ENCODE measurements at places on chromosomes 7 and 10.

- DNase-seq = no peak
Measured at GRCh38 chr10:7373039-7373438, 37.8 kb downstream of the SFMBT2 start.

DNA sequence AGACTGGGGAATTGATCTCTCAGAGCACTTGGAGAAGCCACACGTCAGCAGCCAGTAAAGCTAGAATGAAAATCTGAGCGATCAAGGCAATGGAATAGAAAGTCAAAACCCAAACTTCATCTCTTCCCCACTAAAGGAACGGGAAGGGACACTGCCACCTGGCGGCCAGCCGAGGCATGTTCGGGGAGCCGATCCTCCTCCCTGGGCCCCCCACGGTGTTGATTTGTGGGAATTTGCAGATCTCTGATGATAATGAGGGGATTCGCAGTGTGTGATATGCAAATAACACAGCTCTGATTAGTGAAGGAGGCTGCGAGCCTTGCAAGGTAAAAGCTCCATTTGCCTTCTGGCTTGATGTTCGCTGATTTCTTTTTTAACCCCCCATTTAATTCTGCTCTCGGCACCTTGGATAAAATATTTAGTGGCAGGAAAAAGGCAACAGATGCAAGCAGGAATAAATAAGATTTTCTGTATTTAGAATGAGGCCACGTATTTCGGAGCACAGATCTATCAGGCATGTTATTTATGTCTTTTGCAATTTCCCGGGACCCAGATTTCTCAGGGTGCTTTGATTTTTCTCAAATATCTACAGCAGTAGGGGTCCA is 258.6 kb downstream of the PAXIP1 start:
- DNase-seq = peak; percentile 23

DNA sequence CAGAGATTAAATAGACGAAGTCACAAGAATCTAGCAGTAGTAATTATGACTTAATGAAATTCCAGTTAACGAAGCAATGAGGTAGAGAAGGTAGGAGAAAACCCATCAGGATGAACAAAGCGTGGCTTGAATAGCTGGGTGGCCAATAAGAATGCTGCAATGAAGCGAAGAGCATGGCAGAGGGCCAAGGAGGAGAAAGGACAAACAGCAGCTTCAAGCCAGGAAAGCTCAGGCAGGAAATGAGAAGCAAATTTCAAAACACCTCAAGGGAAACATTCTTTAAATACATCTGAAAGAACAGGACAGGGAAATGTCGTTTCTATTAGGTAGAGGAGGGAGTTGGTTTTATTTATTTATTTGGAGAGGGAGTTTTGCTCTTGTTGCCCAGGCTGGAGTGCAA is 122.5 kb downstream of the KIAA1217 start:
- DNase-seq = peak; percentile 45

DNA sequence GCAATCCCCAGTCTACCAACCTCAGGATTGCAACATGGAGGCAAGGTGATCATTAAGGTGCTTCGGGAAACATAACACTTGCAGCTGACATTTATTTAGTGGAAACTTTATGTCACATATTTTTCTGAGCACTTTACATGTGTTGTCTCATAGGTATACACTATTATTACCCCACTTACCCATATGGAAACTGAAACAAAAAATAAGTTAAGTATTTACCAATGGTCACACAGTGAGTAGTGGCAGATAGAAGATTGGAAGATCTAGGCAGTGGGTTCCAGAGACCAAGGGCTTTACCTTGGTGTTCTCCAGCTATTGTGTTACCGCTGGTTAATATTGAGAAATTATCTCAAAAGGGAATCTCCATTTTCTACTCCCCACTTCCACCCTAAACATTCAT is 1279.1 kb upstream of the SORCS1 start:
- no peak for DNase-seq

DNA sequence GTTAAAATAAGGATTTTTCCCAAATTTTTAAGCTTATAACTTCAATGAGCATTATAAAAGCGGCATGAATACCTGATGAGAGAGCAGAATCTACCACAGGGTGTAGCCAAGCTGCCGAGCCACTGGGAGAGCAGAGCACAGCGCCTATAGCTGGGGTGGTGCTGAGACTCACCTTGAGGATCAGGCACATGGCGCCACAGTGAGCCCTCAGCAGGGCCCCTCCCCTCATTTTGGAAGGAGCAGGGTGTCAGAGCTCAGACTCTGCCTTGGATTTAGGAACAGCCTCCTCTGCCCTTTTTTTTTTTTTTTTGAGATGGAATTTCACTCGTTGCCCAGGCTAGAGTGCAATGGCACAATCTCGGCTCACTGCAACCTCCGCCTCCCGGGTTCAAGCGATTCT is 118.6 kb downstream of the SRPK2 start:
- DNase-seq = no peak

- no peak for DNase-seq
Measured at GRCh38 chr10:57919864-57920263, 347.8 kb downstream of the IPMK start.

- no peak for DNase-seq
Measured at GRCh38 chr7:35991511-35992232, 161.4 kb upstream of the EEPD1 start.

DNA sequence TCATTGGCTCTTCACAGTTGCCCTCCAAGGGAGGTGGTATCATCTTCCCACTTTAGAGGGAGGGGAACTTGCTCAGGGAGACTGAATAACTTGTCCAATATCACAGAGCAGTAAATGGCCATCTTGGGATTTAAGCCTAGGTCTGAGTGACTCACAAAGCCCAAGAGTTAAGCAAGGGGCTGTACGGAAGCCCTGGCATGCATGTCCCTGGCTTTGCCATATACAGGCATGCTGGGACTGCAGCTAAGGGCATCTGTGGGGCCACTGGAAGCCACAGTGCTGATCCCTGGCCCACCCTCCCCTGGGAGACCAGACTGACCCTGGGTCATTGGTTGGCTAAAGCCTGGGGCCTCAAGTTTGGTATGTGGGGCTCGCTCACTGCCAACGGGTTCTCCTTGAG is 3.1 kb downstream of the VSIR start:
- DNase-seq = no peak

DNA sequence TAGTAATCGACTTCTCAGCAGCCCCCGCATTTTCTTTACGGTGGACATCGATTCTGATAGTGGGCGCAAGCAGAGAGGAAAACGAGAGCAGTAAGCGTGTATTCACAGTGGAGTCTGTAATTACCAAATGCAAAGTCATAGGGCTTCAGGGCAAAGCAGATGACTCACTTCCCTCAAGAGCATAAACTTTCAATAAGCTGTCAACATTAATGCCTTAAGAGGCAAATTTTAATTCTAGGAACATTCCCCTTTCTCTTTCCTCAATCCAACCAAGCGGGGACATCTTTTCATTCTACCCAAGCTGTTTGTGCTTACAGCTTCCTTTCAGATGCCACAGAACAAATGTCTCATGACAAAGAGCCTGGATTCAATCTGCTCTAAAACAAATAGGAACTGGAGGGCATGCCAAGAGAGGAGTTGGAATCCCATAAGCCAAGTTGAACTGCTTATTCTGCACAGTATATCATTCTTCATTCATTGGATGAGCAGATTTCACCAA is 48.6 kb downstream of the MALSU1 start:
- DNase-seq = peak; percentile 85

DNA sequence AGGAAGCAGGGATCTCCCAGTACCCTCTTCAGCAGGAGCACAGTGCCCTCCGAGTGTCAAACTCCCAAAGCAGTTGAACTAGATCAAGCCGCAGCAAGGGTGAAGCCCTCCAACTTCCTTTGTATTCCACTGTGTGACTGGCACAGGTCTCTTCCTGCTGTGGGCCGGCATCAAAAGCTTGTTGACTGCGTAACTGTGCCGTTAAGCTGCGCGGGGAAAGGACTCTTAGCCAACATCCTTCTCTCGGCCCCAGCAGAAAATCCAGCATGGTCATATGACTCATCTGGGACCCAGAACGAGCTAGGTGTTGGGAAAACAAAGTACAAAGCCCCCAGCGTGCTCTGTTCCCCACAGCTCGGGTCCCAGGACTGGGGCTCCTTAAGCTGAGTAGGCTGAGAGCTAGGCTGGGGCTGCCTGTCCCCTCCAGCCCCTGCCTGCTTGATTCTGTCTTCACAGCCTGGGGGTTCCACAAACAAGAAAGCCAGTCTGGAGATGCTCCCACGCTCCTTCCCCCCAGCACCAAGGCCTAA is 52.2 kb downstream of the COL17A1 start:
- DNase-seq = no peak

DNA sequence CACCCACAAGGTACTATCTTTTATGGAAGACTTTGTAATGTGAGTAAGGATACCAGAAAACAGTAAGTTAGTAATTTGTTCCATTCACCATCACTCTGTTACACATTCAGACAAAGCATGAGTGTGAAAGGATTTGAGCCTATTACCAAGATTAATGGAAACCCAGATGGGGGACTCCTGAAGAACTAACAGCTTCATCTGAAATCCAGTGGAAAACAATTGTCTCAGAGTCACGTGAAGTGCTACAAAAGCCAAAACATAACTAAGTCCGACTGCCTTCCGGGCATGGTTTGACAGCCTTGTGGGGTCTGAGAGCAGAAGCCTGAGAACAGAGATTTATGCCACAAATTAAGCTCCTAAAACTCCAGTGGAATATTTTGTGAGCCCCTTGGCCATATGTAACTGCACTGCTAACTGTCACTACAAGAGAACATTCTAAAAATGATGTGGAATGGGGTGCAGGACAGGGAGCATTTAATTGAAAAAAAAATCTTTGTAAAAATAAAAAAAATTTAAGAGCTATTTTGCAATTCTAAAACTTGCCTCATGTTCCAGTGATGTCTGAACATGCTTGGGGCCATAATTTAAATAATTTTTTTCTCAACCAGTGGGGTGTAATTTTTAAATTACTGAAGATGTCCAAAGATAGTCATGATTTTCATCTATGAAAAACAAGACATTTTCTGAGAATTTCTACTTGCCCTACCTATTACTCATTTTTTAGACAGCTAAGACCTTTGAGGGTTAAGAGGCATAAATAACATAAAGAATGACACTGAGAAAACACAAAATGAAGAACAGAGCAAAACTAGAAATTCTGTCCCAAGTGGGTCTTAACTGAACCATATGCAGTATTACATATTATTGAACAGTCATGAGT is 555.0 kb downstream of the INHBA start:
- peak; percentile 11 for DNase-seq

- no peak for DNase-seq
Measured at GRCh38 chr7:37394158-37394557, 54.5 kb downstream of the ELMO1 start.

DNA sequence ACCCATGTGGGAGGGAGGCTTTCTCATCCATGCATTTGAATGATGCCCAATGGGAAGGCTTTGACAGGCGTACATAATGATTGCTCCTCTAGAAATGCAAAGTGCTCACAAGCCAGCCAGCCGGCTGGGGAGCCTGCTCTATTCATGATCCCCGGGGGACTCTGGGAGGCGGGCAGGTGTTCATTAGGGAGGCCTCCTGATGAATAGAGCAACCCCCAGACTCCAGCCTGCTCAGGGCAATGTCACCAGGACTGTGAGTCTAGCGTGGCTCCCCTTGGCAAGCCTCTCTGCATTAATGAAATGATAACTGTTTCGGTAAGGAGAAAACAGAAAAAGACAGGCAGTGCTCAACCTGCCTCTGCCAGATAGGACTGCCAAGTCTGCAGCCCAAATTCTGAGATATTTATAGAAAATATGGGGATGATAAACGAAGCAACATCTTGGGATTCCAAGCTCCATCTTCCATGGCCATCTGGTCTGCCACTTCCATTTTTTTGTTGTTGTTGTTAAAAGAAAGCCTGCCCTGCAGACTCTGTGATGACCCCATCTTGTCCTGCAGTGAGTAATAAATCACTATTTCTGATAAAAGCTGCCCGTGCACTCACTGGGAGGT is 236.4 kb downstream of the PRPF18 start:
- DNase-seq = no peak

GRCh38 chr10:5071411-5072198 is 22.6 kb upstream of the AKR1C3 start:
- peak; percentile 13 for DNase-seq

DNA sequence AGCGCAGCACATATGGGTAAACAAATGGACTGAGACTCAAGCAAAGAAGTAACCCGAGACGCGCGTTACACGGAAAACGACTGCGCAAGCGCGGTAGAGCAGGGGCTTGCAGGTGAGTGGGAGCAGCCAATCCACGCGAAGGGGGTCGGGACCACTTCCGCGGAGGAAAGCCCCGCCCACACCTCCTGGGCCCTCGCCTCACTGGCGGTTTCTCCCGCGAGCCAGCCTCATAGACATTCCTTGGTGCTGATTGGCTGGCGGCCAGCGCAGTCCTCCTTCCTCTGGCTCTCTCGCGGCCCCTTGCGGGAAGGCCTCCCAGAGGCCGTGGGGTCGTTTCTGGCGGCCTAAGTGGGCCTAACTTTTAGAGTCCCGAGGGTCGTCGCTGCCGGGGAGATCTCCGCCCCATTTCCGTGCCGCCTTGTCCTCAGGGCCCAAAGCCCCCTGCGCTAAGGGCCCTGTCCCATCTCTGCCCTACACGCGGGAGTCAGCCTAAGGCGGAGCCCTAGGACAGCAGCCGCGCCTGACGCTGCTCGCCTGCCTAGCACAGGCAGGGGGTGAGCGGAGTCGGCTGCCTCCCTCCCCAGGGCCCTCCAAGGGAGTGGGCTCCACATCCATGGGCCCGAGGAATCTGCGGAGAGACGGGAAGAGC is 9.1 kb upstream of the FXYD4 start:
- peak; percentile 90 for DNase-seq

DNA sequence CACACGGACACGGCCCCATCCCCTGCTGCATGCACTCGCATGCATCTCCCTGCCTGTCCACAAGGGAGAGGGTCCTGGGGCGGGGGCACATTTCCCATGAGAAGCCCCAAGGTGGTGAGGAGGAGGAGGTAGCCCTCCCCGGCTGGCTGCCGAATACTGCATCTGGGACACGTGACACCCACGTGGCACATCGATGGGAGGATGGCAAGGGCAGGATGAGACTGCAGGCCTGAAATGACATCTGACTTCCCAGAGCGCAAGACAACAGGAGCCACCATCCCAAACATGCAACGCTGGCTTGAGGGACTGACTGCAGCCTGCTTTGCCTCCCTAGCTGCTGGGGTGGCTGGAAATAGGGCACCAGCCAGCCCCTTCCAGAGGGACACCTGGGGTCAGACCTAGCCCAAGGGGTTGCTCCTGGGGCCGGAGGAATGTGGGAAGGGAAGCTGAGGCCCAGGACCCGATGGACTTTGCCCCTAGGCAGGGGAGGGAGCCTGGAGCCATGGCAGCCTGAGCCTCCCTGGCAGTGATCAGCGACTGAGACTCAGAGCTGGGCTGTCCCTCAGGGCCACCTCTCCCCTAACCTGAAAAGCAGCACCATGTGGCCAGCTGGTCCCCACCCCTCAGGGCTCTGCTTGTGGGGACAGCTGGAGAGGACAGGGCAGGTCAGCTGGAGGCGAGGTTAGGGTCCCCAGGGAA is 16.1 kb downstream of the BUD23 start:
- DNase-seq = no peak

GRCh38 chr10:117531371-117532002 is 11.1 kb upstream of the EMX2 start:
- no peak for DNase-seq

- peak; percentile 32 for DNase-seq
Measured at GRCh38 chr10:75043256-75044131, 68.0 kb upstream of the SAMD8 start.

DNA sequence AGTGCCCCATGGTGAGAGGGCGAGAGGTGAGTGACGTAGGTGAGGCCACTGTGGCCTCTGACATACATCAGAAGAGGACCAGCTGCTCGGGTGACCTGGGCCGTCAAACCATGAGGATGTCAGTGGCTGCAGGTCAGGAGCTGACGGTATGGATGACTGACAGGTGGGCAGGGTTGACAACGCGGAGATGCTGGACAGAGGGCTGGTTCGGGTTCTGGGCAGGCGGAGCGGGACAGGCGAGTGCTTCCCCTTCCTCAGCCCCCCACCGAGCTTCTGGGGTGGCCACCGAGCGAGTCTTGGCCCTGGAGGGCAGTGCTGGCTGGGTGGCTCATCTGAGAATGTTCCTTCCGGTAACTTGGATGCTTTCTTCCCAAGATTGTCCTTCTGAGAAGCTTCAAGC is 91.8 kb downstream of the ACTR3B start:
- DNase-seq = no peak
